ENCODE measurements at places on chromosomes 13 and 19.

DNA sequence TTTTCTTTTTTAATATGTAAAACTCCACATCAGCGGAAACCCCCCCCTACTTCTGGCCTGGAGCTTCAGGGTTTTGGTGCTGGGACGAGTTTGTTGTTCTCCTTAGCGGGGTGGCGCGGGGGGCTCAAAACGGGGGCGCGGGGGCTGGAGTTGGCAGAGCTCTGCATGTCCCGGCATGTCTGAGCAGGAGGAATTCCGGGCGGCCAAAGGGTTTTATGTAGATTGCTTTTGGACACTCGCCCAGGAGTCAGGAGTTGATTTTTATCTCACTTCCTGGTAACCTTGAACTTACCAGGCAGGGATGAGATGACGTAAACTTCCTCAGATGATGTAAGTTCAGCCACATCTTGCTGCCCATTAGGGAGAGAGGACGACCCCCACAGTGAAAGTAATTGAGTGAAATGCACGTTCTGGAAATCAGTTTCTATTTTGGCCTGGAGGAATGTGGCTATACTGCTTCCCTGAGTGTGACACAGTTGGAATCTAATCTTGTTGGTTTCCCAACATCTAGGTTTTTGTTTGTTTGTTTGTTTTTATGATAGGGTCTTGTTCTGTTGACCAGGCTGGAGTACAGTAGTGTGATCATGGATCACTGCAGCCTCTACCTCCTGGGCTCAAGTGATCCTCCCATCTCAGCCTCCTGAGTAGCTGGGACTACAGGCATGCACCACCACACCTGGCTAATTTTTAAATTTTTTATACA, 21.0 kb upstream of the GDF15 start:
- peak; percentile 74 for DNase-seq

GRCh38 chr19:10120538-10121189, 965 bp upstream of the EIF3G start:
- DNase-seq: peak; percentile 75

- DNase-seq: no peak
Observed at GRCh38 chr13:43268632-43269031, 245.2 kb downstream of the DNAJC15 start.

- no peak for DNase-seq
Observed at GRCh38 chr13:45368571-45368970, 27.6 kb upstream of the TPT1 start.

- peak; percentile 94 for DNase-seq
Observed at GRCh38 chr13:39602614-39603366, at the start of gene LHFPL6. LHFPL6 (minus strand) TSS chr13:39603193.

- no peak for DNase-seq
Observed at GRCh38 chr19:28292822-28293500, 920.0 kb downstream of the UQCRFS1 start.

GRCh38 chr13:108860418-108860817, 231.0 kb downstream of the MYO16 start:
- no peak for DNase-seq

DNA sequence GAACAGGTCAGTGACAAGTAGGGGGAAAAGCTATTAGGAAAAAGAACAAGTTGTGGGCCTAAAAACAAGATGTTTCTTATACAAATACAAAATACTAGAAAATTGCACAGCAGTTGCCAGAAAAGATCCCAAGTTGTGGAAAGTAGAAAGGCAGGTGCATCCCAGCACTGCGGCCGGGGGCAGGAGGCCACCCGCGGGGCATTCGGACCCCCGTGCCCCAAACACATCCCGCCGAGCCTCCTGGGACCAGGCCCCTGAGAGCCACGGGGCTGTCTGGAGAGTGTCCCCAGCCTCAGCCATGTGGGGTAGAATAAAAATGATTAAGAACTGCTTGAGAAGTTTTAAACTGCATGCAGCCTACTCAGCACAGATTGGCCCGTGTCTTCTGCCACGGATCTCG, 11.4 kb downstream of the RASA3 start:
- DNase-seq: no peak

GRCh38 chr13:114226088-114226487, 8.6 kb upstream of the CDC16 start:
- no peak for DNase-seq

DNA sequence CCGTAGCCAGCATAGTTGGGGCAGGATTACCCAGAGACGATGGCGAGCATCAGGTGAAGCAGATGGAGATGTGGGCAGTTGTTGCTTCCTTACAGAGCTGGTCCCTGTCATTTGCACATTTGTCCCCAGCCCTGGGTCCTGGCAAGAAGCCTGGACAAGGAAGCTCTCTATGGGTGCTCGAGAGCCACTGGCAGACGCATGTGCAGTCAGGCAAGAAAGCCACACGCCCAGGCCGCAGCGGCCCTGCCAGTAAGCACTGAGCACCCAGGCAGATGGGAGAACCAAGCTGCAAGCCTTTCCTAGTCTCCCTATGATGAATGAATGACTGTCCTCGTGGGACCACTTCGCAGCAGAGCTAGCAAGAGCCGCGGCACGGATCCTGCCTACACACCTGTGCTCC, 182.8 kb downstream of the FOXO1 start:
- no peak for DNase-seq

GRCh38 chr13:99640260-99640659, 139.0 kb downstream of the TM9SF2 start:
- no peak for DNase-seq

GRCh38 chr13:102571075-102571474, 25.7 kb upstream of the TPP2 start:
- DNase-seq: no peak

- DNase-seq: peak; percentile 16
Observed at GRCh38 chr13:29858667-29859066, 8.2 kb upstream of the UBL3 start.

Data from AG20443 (cell line).